NCI-H1092 (cell line): ENCODE measurements at places on chromosomes 12 and 14.

DNA sequence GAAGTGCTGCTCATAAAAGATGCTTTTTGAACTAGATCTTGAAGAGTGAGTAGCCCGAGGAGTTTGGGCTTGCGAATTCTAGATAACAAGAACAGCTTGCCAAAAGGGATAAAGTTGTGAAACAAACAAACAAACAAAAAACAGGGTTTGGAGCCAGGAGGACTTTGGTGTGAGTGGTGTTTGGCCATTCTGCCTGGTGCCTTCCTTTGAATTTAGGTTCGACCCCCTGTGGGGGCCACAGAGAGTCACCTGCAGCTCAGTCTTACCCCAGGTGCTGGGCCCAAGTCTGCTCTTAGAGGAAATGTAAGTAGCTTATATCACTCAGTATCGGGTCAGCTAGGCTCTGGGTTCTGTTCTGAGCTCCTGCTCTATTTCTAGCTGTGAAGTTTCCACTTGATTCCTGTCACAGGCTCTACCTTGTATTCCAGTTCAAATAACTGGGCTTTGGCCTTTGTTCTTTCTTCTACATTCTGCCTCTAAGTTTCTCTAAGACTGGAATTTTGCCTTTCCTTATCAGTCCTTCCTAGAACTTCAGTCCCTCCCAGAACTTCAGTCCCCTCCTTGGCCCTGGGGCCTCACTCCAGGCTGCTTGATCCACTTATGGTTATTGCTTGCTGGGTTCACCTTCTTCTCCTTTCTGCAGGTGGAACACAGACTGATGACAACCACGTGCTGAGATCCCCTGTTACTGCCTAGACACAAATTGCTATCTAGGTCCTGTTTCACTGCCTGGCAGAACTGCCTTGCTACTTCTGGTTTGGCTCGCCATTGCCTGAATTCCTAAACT lies 20.5 kb upstream of the DUSP6 start:
- DNase-seq = no peak

- DNase-seq = no peak
These were observed 22.9 kb downstream of the SPTLC2 start for GRCh38 chr14:77593501-77593961.

GRCh38 chr14:77804592-77804991 lies 4.7 kb downstream of the ADCK1 start:
- DNase-seq = no peak

- DNase-seq = no peak
These were observed 29.5 kb downstream of the YAF2 start for GRCh38 chr12:42208574-42208973.

DNA sequence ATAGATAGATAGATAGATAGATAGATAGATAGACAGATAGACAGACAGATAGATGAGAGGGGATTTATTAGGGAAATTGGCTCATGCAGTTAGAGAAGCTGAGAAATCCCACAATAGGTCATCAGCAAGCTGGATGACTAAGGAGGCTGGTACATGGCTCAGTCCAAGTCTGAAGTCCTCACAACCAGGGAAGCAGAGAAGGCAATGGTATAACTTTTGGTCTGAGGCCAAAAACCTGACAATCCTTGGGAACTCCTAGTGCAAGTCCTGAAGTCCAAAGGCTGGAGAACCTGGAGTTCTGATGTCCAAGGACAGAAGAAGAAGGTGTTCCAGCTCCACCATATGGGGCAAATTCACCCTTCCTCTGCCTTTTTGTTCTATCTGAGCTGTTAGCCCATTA lies 517.6 kb upstream of the ATP2B1 start:
- no peak for DNase-seq

- no peak for DNase-seq
These were observed 3.4 kb upstream of the GLRX5 start for GRCh38 chr14:95531473-95531872.

DNA sequence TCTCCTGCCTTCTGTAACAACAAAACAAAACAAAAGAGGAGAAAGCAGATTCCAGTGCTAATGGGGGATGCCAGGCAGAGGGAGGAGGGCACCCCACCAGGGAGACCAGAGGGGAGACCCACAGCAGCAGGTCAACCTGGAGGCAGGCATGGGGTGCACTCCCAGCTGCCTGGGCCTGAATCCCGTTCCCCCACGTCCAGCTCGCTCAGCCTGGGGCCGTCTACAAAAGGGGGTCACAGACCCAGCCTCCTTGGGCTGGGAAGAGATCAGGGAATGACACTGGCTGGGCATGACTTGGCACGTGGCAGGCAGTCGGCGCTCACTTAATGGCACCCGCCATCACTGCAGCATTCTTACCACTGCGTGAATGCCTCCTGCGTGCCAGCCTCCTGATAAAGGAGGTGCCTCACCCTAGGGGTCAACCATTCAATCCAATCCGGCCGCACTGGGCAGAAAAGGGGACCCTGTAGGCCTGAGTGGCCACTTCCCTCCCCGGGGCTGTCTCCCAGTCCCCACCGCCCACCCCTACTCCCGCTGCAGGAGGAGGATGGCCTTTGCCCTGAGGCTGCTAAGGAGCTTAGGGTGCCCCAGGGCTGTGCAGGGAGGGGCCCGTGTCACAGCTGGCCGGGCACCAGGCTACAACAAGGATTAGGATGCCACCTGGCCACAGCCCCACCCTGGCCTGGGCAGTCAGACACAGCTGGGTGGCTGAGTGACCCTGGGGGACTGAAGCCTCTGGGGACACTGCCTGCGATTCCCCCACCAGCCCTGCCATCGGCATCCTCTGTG lies 87.5 kb downstream of the NCOR2 start:
- DNase-seq = no peak

DNA sequence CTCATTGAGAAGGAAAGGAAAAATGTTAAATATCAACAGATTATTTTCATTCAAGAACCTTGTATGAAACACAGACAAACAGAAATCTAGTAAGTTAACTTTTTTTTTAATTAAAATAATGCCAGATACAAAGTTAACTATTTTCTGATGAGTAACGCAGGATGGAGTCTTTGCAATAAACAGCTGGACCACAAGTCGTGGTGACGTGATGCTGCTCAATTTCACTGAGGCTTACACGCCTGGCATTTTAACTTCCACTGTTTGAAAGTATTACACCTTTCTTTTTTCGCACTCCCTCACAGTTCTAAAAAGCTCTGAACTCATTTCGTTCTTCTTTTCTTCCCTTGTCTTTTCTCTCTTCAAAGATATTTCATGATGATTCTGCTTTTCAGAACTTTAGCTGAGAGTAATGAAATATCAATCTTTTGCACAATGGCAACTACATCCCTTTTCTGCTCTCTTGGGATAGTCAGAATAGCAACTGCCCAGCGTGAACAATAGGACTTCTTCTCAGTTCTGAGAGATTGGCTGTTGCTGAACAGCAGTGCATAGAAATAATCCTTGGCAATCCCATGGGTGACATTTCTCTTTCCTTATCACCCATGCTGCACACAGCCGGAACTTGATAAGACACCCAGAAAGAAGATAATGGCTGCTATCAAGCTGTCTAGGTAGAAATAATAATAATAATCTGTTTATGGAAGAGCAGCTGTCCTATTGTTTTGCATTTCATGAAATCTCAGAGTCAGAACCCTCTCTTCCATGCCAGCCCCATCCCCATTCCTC lies 160.5 kb downstream of the BTG1 start:
- DNase-seq = no peak

DNA sequence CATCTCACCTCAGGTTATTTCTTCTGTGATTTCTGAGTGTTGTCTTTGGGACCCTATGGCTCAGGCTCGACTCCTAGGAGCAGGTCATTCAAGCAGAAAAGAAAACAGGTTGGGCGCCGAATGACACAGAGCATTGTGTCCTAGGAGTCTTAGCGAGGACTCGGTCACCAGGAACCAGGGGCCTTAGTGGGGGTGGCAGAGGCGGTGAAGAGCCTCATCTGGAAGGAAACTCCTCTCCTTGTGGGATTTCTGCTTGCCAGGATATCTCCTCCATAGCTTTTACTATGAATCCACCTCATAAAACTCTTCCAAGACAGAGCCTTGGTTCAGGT lies 630 bp downstream of the PLEKHH1 start:
- DNase-seq = peak; percentile 24

DNA sequence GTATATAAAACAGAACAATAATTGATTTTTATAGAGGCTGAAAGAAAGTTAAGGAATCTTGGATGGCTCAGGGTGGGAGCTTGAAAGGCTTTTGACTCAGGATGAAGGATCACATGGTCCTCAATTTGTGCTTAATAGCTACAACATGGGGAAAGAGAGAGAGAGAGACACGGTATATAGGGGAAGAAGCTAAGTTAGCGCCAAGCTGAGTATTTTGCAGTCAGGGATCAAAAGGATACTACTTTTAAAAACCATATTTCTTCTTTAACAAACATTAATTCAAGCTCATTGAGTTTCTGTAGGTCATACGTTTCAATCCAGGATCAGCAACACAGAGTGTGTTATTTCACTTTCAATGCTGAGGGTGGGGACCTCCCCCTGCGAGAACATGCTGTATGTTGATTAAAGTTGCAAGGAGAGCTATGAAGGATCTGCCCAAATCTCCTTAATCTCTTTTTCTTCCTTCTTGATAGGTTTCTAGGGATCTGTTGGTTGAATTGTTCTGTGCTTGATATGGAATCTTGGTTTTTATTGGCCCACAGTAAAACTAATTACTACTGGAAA lies 133.1 kb upstream of the NUDT4 start:
- DNase-seq = no peak

GRCh38 chr12:15541996-15542631 lies 219.8 kb downstream of the PTPRO start:
- DNase-seq = no peak

DNA sequence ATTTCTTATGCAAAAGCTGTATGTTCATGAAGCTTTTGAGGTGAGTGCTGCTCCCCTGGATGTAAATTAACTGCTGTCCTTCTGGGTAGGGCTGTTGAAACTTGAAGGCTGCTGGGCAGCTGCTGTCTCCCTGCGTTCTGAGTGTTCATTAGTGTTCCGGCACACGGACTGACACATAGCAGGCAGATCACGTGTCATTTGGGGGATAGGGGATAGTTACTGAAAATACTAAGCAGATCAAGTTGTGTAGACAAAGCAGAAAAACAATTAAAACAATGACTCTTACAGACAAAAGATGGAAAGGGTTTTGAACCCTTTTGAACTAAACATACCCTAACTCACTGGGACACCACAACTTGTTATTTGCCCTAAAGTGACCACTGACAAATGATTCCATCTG lies 82.5 kb downstream of the PRICKLE1 start:
- no peak for DNase-seq

GRCh38 chr12:8658346-8658745 lies 4.3 kb downstream of the MFAP5 start:
- no peak for DNase-seq

GRCh38 chr12:96249196-96250118 lies 55.3 kb downstream of the ELK3 start:
- no peak for DNase-seq

- no peak for DNase-seq
These were observed 313.5 kb upstream of the RGS6 start for GRCh38 chr14:71618716-71619115.

DNA sequence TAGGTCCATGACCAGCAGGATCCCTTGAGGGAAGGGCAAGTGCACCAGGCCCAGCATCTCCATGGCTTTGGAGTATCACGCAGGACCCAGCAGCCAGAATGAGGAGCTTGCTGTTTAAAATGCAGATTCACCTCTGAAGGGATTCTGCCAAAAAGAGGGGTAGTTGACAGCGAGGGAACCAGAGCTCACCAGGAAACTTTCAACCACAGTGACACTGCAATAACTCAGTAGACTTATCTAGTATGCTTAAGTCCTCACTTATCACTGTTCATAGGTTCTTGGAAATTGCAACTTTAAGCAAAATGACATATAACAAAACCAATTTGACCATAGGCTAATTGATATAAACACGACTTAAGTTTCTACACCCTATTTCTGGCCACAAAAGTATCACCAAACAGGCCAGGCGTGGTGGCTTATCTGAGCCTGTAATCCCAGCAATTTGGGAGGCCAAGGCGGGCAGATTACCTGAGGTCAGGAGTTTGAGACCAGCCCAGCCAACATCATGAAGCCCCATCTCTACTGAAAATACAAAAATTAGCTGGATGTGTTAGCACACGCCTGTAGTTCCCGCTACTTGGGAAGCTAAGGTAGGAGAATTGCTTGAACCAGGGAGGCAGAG lies 21.4 kb upstream of the CKAP4 start:
- DNase-seq = no peak

GRCh38 chr12:75814851-75815754 lies 216.5 kb downstream of the PHLDA1 start:
- DNase-seq = no peak

DNA sequence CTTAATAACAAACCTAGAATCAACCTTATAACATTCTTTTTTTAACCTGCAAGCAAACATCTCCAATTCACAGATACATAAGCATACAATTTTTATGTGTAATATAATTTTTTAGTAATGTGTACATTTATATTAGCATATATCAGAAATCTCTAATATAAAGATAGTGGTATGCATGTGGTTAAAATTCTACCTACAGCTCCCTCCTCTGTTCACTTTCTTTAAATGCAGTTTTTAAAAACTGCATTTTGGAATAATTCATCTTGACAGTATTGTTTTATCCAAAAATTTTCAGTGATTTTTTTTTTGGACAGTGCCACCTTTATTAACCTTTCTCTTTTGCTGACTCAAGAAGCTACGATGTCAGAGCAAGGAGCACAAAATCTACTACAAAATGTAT lies 13.2 kb upstream of the RXYLT1 start:
- DNase-seq = no peak

DNA sequence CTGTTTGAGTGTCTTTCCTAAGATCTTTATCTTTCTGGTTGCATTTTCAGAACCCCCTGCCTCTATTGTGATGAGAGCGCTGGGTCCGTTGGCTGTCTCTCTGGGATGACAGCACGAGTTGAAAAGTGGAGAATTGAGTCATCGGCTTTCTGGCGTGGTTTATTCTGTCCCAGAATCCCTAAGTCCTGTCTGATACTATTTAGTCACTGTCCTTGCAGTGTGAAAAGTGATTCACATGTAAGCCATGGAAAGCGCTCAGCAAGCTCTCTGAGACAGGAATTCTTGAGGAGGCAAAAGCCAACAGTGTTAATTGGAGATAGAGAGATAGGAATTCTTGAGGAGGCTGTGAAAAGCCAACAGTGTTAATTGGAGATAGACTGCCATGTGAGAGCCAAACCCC lies 121.7 kb downstream of the CHST11 start:
- DNase-seq = no peak

DNA sequence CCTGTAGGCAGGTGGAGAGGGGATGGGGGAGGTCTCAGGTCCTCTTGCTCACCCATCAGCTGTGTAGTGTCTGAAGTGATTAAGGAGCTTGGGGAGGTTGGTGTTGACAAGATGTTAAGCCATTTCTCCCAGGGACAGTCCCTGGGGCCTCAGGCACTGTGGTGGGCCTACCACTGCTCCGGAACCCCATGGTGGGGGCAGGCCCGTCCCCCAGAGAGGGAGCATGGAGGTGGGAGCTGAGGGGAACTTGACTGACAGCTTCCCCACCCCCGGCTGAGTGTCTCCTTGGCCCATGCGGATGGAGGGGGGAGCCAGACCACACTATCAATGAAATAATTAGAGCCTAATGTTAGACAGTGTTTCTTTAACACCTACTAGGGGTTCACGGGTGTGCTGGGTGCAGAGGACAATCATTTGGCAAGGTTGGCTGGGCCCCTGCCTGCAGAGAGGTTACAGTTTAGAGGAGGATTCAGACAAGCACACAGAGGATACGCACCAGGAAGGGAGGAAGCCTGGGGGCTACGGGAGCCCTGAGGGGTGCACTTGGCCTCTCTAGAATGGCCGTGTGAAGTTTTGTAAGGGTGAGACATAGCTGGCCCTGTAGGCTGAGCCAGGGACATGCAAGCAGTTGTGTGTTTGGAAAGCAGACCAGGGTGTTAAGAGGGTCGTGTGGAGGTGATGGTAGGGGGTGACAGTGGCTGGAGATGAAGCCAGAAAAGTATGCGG lies 19.3 kb upstream of the KRT80 start:
- no peak for DNase-seq
